ENCODE measurements at places on chromosomes 3 and 15.

GRCh38 chr3:74346896-74347295 is 267.6 kb downstream of the CNTN3 start:
- no peak for DNase-seq

- no peak for DNase-seq
Observed at GRCh38 chr3:38950581-38950980, 101.2 kb downstream of the SCN11A start.

DNA sequence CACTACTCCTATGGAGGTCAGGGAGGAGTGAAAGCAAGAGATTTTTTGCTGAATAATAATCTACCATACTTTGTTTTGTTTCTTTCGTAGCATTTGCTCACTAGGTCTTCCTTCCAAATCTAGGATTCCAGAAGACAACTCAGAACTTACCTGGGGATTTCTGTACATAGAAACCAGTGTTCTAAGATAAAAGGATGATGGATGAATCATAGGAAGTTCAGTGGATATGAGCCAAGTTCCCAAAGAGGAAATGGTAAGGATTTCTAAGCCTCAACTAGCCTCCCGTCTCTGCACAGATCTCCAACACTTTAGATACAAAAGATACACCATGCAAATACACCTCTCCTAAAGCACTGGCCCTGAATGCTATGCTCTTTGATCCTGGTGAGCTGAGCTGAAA is 283.9 kb downstream of the TAFA4 start:
- DNase-seq: no peak

- no peak for DNase-seq
Observed at GRCh38 chr15:98003996-98004395, 43.5 kb downstream of the ARRDC4 start.

DNA sequence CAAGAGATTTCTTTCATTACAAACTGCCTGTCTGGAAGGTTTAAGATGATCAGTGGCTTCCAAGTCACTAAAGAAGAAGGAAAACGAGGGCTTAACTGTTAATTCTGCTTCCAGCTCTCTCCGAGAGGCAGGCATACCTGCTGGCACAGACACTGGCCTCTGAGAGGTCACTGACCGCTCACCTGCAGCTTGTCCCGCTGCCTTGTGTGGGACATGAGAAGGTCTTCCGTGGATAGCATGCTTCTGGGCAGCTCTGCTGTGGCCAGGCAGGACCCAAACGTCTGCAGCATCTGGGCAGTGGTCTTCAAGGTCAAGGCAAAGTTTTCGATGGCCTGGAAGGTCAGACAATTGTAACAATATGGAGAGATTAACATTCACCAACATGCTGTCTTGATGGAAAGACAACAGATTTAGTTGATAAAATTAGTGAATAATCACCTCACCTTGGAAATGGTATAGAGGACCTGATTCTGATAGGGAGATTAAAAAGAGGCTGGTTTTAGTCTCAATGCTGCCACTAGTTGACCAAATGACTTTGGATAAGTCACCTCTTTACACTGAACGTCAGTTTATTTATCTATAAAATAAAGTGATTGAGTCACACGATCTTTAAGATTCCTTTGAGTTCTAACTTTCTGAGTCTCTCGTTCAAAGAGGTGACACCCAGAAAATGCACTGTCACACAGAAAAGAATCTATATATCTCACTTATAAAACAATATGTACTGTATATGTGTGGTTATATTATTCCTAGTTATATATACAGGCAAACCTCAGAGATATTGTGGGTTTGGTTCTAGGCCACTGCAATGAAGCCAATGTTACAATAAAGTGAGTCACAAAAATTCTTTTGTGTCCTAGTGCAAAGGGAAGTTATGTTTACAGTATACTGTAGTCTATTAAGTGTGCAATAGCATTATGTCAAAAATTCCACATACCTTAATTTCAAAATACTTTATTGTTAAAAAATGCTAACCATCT is 65.1 kb downstream of the B3GNT5 start:
- no peak for DNase-seq

DNA sequence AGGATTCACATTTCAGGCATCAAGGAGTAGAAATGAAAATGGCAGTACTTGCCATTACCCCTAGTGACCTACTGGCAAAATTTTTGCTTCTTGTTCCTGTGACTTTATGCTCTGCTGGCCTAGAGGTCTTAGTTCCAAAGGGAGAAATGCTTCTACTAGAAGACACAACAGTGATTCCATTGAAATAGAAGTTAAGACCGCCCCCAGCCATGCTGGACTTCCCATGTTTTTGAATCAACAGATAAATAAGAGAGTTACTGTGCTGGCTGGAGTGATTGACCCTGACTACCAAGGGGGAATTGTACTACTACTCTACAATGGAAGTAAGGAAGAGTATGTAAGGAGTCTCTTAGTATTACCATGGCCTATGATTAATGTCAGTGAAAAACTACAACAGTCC is 196.2 kb upstream of the AZI2 start:
- no peak for DNase-seq

DNA sequence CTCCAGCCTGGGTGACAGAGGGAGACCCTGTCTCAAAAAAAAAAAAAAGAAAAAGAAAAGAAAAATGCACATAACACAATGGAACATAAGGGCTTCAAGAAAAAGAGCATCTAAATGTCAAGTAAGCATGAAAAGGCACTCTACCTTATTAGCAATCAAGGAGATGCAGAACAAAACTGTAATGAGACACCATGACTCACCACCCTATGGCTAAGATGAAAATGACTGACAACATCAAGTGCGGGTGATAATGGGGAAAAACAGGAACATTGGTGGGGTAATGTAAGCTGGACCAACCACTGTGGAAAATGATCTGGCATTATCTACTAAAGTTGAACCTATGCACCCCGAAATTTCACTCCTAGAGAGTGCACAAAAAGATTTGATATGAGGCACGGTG is 19.6 kb upstream of the NSMCE3 start:
- no peak for DNase-seq

DNA sequence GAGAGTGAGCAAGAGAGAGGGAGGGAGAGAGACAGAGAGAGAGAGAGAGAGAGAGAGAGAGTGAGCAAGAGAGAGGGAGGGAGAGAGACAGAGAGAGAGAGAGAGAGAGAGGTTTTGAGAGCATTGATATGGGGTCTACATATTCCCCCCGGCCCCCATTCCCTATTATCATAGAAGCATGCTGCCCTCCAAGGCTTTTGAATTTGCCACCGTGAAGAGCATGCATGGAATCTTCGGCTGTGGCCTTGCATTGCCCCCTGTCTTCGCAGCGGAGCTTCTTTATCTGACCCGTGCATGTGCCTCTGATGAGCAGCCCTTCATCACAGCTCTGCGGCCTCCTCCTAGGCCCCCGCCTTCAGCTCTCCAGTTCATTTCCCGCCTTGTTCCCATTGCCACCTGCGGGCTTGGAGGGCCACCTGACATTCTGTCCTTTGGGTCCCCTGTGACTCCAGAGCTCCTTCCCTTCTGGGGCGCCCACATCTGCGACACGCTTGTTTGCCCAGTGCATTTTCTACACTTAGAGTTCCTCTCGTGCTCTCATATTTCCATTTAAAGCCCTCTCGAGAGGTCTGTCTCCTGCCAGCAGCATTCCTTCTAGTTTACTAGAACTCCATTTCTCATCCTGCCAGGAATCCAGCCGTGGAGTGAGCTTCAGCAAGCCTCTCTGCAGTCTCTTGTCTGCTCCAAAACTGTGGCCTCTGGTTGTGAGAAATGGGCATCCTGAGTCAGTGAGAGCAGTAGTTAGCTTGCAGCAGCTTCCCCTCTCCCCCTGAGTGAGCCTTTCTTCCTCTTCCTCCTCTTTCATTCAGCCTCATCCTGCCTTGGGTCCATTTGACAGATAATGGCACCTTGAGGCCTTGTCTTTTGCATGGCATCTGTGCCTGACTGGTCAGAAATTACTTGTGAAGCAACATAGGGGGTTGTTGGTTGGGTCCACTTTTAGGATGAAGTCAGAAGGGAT is 25.3 kb downstream of the LPP start:
- DNase-seq: no peak

GRCh38 chr15:39622660-39623516 is 42.0 kb downstream of the THBS1 start:
- DNase-seq: no peak

GRCh38 chr3:42148086-42148848 is 57.1 kb downstream of the TRAK1 start:
- DNase-seq: no peak

- no peak for DNase-seq
Observed at GRCh38 chr3:119219069-119219468, 21.6 kb downstream of the B4GALT4 start.

DNA sequence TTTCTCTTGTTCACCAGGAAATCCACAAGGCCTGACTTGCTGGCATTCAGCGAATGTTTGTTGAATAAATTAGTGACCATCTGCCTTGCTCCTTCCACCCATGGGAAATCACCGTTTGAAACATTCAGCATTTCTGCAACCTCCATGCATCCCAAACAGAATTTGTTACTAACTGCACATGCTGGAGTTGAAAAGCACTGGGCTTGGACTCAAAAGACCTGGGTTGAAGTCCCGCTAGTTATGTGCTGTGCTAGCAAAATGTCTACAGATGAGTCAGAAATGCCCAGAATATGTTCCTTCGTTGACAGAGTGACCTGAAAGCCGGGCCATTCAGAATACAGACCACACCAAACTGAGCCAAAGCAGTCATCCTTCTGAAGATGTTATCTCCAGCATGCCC is 144.6 kb downstream of the ALDH1A2 start:
- DNase-seq: no peak

GRCh38 chr15:28093752-28094535 is 5.2 kb downstream of the OCA2 start:
- no peak for DNase-seq

DNA sequence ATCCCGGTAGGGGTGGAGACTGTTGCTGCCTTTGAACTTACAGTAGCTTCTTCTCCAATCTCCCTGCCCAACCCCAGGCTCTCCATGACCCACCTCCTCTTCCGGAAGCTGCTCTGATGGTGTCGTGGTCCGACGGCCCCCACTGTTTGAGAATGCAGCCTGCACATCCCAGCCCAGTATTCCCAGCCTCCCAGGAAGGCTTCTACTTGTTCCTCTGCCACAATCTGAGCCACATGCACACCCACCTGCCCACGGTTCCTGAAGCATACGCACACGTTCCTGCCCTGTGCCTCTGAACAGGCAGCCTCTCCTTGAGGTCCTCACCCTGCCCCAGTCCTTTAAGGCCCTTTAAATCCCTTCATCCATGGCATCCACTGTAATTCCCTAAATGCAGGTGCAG is 57.4 kb downstream of the ABTB1 start:
- DNase-seq: no peak

- DNase-seq: no peak
Observed at GRCh38 chr15:90710436-90711027, 6.6 kb upstream of the BLM start.

DNA sequence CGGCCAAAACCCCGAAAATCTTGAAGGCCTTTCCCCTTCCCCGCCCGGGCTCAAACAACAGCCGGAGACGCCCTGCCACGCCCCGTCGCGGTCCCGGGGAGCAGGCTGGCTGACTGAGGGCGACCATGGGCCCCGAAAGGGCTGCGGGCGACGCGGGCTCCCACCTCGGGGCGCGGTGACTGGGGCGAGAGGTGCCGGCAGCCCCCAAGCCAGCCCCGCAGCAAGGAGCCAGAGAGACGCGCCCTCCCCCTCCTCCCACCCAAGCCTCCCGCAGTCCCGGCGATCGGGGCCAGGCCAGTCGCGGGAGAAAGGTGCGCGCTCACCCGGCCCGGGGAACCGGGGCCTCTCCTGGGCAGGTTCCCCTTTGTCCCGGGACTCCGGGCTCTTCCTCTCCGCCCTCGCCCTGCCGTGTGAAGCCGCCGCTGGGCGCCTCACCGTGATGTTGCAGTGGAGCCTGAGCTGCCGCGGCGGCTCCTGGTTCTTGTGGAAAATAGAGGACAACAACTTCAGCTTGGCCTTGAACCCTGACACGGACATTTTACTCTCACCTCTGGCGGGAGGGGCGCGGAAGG is 30.6 kb upstream of the ZSCAN2 start:
- no peak for DNase-seq

DNA sequence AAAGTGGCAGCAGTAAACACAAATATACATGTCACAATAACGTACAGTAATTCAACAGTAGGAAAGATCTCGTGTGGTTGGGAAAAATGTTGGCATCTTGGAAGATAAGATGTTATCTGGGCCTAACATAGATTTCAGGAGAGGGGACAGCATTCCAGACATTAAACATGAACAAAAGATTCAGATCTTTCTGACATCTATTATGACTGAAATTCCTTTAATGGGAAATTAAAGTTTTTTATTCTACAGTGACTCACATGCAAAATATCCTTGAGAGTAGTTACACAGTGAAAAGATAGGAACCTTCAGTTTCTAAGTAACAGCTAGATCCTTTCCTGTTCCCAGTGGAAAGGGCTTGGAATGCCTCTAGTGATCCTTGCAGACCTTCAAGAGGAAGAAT is 9.2 kb downstream of the NDUFB5 start:
- no peak for DNase-seq

- no peak for DNase-seq
Observed at GRCh38 chr3:175258763-175259162, 399.6 kb downstream of the NAALADL2 start.

DNA sequence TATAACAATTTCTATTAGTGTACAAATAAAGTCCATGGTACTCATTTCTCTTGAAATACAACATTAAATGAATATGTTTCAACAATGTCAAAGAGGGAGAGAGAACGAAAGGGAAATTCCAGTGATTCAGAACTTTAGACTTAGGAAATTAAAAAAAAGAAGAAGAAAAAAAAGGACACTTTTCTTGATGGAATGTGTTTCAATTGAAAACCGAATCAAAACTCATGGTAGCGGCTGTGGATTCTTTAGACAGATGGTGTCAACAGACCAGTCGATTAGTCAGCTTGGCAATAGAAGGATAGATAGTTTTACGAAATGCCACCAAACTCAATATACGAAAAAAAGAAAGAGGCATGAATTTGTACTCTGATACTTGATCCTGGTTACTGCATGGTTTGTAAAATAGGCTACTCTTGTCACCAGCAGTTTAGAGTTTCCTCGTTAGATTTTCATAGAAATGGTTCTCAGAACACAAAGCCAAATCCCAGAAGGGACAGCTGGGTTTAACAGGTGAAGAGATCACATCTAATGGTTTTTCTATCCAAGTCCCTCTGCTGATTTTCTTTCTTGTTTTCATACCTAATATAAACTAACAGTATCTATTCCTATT is 793.5 kb downstream of the ROBO1 start:
- no peak for DNase-seq

- DNase-seq: no peak
Observed at GRCh38 chr3:33858131-33858530, 59.7 kb downstream of the PDCD6IP start.

GRCh38 chr3:59127071-59127470 is 77.2 kb upstream of the CFAP20DC start:
- no peak for DNase-seq

GRCh38 chr3:41477399-41478014 is 278.2 kb downstream of the CTNNB1 start:
- DNase-seq: no peak

DNA sequence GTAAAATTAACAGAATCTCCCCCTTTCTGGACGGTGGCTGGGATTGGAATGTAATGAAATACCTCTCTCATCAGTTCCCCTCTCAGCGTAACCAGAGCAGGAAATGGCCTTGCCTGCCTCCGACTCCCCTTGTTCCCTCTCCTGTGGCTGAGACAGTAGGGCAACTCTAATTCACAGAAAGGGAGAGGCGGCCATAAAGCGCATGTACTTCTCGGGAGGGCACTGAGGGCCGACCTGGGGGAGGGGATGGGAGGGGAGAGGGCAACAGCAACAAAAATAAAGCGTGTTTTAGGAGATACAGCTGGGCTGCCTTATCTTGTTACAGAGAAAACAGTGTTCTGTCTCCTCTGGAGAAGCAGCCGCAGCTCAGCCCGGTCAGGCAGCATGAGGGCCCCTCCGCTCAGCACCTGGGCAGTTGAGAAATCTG is 783.3 kb upstream of the ARRDC4 start:
- DNase-seq: no peak

- DNase-seq: no peak
Observed at GRCh38 chr3:181752202-181752671, 40.5 kb downstream of the SOX2 start.
